ENCODE measurements at places on chromosomes 7 and 10. TPM values are rescaled to one million over a fixed set of nuclear protein-coding genes. Genes with fewer than 3 reads are reported as not detected.

Gene ZCCHC24
- 69.5 TPM for total RNA-seq

Gene TSPAN15
- 0.72 TPM for total RNA-seq

Gene SPDYE8
- not detected for total RNA-seq

Gene LBX1
- not detected for total RNA-seq

Gene TMEM213
- not detected for total RNA-seq

Gene ZNF248
- total RNA-seq, result 9.1 TPM

Gene INSYN2A
- total RNA-seq, result 0.36 TPM

Gene RINT1
- 18.0 TPM for total RNA-seq

Gene SPDYE11
- not detected for total RNA-seq

- no peak for DNase-seq
These were observed 21.3 kb upstream of the KPNA7 start for GRCh38 chr7:99229234-99229633.

- no peak for DNase-seq
These were observed 353.4 kb upstream of the GALNT17 start for GRCh38 chr7:70778585-70778984.

GRCh38 chr7:127955051-127955531 lies 76.1 kb downstream of the LRRC4 start:
- no peak for DNase-seq

DNA sequence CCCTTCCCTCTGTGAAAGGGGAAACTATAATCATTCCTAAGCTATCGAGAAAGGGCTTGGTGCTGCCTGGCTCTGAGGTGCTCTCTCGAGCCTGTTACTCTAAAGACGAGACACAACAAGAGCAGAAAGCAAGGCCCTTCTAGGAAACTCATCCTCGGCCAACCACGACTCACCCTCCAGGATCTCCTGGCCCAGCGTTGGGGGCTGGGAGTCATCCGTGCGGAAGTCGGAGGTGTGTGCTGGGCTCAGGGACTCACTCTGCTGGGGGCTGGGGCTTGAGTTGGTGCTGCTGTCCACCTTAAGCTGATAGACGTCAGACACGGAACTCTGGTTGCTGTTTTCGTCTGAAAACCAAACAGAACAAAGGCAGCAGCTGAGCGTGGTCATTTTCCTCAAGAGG lies 17.6 kb upstream of the BAZ1B start:
- DNase-seq, result no peak

- DNase-seq, result no peak
These were observed 20.2 kb upstream of the SLC35G1 start for GRCh38 chr10:93873420-93874115.

- DNase-seq, result no peak
These were observed 207.2 kb downstream of the SKAP2 start for GRCh38 chr7:26657206-26657641.

- no peak for DNase-seq
These were observed 607.5 kb downstream of the SORCS1 start for GRCh38 chr10:106557053-106557452.

GRCh38 chr10:11823989-11824346 lies 812 bp downstream of the PROSER2 start:
- peak; percentile 87 for DNase-seq

- DNase-seq, result no peak
These were observed 254.2 kb downstream of the MAGI2 start for GRCh38 chr7:79199266-79199665.

- peak; percentile 22 for DNase-seq
These were observed 42.6 kb downstream of the KIF20B start for GRCh38 chr10:89744026-89744425.

DNA sequence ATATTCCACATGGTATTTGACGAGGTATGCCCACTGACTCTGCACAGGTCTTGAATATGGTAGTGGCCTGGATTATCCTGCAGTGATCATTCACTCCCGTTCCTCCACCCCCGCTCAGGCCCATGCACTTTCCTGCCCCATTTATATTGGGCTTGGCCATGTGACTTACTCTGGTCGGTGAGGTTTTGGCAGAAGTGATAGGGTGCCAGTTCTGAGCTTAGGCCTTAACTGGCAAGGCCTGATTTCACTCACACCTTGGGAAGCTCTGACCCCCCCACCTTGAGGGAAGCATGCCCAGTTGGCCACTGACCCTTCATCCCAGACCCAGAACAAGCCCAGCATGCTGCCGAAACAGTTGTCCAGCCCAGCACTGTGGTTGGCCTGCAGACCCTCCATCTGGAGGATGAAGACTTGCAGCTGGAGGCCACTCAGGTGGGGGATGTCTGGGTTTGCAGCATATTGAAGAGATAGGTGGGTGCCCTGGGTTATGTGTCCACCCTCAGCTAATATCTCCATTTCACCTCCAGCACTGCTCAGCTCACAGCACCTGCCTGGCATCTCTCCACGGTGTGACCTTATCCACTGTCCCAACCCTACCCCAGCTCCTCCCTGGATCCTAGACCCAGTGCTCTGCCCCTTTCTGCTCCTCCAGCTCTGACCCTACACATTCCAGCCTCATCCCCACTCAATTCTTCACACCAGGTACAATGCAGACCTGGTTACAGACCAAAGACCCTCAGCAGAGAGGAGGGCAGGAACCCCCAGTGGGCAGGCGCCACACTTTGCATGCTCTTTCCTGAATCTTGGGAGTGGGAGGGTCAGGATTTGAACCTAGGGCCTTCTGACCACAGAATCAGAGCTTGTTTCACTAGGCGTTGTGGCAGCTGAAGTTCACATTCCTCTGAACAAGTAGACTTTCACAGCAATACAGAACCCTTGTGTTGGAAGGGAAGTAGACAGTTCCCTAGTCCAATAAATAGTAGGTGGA lies 138.1 kb upstream of the CHST15 start:
- DNase-seq, result peak; percentile 67

GRCh38 chr10:132342553-132342952 lies 10.6 kb downstream of the LRRC27 start:
- DNase-seq, result peak; percentile 27

DNA sequence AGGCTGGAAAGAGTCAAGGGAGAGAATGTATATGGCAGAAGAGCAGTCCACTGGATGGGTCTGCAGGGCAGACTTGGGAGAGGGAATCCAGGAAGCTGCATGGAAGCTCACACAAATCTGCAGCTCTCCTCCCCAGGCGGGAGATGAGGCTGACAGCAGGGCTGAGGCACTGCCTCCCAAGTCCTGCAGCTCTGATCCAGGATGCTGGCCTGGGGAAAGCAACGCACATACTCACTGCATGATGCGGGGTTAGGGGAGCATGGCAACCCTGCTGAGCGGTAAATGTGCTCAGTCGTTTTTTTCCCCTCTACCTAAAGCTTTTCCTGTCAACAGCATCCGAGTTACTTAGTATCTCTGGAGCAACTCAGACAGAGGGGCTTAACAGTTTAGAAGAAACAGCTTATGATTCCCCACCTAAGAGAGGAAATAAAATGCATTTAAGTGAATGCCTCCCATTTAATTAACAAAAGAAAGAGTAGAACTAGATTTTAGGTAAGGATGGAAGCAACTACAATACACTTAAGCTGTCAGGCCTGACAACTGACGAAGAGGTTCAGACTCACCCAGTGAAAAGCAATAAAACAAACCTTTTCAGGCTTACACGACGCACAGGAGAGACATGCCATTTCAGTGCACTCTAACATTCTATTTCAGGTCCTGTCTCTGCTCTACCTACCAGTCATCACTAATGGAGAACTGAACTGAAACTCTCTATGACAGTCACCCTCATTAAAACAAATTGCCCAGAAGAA lies 37.0 kb downstream of the CHCHD3 start:
- DNase-seq, result no peak

DNA sequence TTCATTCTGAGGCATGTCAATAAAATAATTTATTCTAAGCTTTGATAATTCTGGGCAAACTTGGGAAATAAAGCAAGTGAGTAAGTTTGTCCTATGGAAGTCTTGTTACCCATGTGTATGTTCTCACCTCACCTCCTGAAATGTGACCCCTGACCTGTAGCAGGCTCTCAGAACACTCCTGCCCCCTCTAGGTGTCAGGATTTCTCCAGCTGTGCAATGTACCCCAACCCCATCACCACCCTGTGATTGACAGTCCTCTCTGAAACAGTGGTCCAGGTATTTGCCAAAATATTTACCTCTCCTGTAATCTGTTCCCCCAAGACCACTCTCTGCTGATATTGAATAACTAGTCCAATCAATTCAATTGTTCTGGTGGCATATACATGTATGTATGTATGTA lies 122.6 kb upstream of the PTER start:
- no peak for DNase-seq

- no peak for DNase-seq
These were observed 31.5 kb upstream of the NPFFR1 start for GRCh38 chr10:70315276-70315675.

DNA sequence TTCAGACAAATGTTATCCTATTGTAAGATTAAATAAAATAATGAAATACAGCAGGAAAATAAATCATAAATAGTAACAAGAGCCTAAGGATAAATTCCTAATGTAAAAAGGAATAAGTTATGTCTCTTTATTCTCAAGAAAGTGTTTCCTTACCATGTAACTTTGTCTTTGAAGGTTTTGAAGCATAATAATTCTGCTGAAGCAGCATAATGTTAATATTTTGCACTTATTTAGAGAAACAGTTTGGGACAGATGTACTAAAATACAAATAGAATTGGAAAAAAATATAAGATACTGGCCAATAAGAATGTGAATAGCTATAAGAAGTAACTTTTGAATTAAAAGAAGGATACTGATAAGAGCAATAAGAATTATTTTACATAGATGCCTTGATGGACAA lies 45.7 kb downstream of the GRM3 start:
- no peak for DNase-seq

DNA sequence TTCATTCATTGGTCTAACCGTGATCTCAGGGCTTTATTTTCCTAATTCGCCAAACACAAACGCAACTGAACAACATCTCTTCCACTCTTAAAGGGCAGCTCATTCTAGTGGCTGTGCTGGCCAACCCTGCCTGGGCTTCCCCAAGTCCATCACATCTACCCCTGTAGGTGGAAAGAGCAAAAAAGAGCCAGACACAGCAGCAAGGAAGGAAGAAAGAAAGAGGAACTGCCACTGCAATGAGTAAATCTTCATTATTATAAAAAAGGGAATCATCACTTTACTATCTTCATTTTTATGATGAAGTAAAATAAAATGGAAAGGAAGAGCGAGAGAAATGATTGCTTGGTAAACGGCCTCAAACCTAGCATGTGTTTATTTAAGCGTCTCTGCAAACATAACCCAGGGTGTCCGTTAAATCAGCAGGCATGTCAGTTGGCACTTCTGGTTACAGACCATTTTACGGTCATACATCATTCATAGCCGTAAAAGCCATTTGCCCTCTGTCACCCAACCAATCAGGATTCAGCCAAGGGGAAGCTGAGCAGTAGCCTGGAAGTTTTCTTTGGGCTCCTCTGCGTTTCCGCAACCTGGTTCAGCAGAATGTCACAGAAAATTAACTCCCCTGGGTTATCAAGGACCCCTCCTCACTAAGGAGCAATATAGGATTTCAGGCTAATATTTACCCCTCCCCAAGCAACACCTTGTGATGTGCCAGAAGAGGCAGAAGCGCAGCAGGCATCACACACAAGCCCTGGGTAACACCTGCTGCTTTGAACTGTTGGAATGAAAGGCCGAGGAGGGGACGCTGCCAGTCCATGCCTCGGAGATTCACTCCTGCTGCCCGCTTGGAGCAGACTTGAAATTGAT lies 234.0 kb downstream of the SNX10 start:
- no peak for DNase-seq

- DNase-seq, result no peak
These were observed 128.9 kb downstream of the AMPH start for GRCh38 chr7:38502289-38502688.

- DNase-seq, result no peak
These were observed 403.0 kb downstream of the KCNMA1 start for GRCh38 chr10:77234599-77234998.

DNA sequence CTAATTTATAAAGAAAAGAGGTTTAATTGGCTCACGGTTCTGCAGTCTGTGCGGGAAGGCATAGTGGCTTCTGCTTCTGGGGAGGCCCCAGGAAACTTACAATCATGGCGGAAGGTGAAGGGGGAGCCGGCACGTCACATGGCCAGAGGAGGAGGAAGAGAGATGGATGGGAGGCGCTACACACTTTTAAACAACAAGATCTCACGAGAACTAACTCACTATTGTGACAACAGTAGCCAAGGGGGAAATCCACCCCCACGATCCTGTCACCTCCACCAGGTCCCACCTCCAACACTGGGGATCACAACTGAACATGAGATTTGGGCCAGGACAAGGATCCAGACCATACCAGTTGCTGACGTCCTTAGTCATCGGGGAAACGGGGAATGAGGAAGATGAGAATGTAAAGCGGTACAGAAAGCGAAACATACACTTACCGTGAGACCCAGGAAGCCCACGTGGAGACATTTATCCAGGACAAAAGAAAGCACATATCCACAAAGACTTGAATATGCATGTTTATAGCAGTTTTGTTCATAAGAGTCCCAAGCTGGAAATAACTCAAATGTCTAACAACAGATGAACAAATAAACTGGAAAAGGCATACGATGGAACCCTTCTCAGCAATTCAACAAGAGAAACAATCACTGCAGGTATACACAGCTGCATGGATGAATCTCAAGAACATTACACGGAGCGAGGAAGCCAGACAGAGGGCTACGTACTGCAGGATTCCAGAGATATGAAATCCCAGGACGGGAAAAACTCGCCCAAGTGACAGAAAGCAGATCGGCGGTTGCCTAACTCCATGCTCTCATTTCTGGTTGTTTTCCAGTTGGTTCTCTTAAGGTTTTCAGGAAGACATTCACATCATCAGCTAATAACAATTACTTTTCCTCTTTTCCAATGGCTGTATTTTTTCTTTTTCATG lies 26.2 kb upstream of the INPP5A start:
- DNase-seq, result no peak

GRCh38 chr10:103053659-103054581 lies 135.8 kb downstream of the CNNM2 start:
- no peak for DNase-seq

DNA sequence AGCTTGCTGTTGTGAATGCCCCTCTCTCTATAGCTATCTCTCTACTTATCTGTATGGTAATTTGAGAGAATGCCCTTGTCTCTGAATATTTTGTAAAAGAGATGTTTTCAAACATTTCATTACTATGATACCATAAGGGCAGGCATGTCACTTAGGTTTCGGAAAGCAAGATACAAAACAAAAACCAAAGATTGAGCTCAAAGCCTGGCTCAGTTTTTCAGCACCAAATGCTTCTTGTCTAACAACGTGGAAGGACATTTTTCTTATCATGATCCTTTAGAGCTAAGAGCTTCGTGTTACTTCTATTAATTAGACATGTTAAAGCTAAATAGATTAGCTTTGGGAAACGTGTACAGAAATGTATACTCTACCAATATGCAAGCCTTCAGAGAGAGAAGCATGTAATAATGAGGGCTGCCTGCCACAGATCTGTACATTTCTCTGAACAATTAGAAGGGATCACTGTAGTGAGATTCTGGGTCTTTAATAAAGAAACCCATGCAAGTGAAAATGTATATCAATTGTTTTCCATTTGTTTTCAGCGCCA lies 148.9 kb downstream of the ARID5B start:
- DNase-seq, result no peak

Data from osteoblast (primary cell).